Small intestine (tissue), 16 donors: ENCODE measurements at places on chromosomes 11 and 22. TPM values are rescaled to one million over a fixed set of nuclear protein-coding genes. Genes with fewer than 3 reads are reported as not detected.

- peak; percentile 58 for DNase-seq
Measured at GRCh38 chr22:41848468-41848867, 15.6 kb downstream of the SREBF2 start.

TRIOBP gene
- 27.6 TPM for polyA plus RNA-seq

DNA sequence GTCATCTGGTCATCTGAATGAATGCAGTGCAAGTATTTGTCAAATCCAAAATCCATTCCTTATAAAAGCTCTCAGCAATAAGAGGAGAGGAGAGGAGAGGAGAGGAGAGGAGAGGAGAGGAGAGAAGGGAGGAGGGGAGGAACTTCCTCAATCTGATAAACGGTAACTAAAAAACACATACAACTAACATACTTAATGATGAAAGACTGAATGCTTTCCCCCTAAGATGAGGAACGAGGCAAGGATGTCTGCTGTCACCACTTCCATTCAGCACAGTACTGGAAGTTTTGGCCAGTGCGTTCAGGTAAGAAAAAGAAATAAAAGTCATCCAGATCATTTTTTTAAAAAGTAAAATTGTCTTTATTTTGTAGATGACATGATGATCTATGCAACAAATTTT, 80.4 kb downstream of the CD82 start:
- DNase-seq = no peak

DNA sequence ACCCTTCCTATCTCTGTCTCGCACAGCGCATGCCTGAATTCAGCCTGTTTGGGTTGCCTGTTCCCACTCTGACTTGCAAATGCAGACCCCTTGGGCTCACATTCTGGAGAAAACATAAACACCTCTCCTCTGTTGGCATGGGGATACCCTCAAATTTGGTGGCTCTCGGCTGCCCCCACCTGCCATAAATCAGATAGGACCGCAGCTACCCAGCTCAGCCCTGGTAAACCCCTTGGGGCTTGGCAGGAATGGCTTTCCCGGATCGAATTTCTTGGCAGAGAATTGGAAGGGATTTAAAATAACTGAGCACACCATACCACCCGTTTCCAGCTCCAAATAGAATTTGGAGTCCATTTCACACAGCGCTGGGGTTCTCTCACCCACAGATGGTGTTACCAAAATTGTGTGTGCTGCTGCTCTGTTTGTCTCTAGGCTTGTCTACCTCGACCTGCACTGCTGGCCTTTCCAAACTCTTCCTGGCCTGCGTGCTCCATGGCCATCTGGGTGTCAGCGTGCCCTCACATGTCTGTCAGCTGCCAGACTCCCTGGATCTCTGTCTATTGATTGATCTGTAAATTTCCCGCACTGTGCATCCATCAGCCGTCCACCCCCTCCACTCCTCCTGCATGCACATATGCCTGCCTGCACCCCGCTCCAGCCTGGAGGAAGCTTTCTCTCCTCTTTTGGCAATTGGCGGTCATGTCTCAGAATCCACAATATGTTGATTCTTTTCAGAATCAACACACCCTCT, 134.0 kb downstream of the NTM start:
- no peak for DNase-seq

TMEM45B gene
- 97.7 TPM for polyA plus RNA-seq
